ENCODE measurements at places on chromosomes 4 and X. TPM values are rescaled to one million over a fixed set of nuclear protein-coding genes. Genes with fewer than 3 reads are reported as not detected.
A peak's percentile ranks its signal among the peaks of the same experiment; 100 is the strongest.

- no peak for DNase-seq
Measured at GRCh38 chrX:100717363-100717762, 14.6 kb downstream of the SYTL4 start.

- DNase-seq: peak; percentile 75
Measured at GRCh38 chr4:2261110-2261852, 628 bp downstream of the MXD4 start.

DNA sequence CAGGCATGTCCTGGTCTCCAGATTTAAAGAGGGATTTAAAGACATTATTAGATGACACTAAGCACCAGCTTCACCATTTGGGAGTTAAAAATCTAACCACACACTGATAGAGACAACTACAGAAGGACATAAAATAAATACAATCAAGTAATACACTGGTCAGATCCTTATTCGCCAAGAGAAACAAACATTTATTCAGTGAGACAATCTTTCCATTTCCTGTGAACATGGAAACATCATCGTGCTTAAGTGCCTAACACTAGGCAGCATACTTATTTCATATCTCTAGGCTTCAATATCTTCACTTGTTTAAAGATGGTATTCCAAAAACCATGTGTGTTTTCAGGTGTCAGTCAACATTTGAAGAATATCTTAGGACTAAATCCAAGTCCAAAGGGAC is 103.6 kb downstream of the AREG start:
- DNase-seq: no peak

GRCh38 chr4:10006231-10006600 is 15.1 kb downstream of the SLC2A9 start:
- peak; percentile 81 for DNase-seq

Gene HPSE
- total RNA-seq: 14.0 TPM

All from mucosa of descending colon (tissue), 3 donors.